ENCODE measurements at places on chromosomes 4 and X.

GRCh38 chrX:40076750-40077575, 20.8 kb downstream of the BCOR start:
- peak; percentile 17 for DNase-seq

- DNase-seq, result no peak
These were observed 15.8 kb upstream of the UBE2K start for GRCh38 chr4:39682138-39682537.

DNA sequence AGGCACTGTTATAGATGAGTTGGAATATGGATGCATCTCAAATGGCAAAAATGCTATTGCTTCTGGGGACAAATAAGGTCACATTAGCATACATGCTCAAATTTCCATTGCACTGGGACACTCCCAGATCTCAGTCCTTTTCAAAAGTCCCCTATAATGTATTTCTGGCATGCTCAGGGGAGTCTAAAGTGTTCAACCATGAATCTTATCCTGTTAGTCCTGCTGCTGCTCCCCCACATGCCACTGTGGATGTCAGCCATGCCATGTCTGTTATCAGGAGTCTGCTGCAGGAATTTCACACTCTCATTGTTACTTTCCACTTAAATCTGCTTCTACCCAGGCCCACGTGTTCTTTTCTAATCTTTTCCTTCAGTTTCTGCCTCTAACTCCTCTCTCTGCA, 1000.6 kb downstream of the CCSER1 start:
- no peak for DNase-seq

- DNase-seq, result no peak
These were observed 139.7 kb downstream of the MAPK10 start for GRCh38 chr4:86220121-86220520.

DNA sequence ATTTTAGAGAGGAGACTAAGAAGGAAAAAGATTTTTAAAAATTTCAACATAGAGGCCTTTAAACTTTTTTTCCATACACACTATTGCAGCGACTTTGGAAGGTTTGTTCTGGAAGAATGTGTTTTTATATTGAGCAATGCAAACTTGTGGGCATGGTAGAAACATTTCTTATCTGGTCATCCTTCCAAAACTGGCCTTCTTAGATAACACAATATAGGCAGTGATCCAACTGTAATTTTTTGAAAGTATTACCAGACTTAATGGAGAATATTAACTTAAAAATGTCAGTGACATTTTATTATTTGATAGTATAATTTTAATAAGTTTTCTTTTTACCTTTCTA, 25.6 kb downstream of the FHDC1 start:
- DNase-seq, result no peak

- peak; percentile 82 for DNase-seq
These were observed 847 bp downstream of the PI4K2B start for GRCh38 chr4:25234390-25235370.

GRCh38 chr4:134700251-134700650, 498.7 kb upstream of the PABPC4L start:
- DNase-seq, result no peak

DNA sequence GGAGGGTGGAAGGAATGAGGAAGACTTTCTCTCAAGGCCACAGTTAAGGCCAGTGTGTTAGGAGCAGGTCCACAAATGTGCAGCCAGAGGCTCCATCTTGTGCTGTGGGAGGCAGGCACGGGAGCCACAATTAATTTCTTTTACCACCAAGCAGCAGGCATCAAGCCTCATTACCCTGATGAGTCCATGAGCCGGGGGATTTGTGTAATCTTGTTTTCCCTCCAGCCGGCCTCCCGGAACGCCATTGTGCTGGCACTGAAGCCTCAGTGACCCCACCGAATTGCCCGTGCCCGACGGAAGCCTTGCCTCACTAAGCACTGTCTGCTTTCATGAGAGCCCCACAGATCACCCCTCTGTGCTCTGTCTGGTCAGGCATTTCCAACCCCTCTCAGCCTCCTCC, 154.7 kb upstream of the STX18 start:
- no peak for DNase-seq

DNA sequence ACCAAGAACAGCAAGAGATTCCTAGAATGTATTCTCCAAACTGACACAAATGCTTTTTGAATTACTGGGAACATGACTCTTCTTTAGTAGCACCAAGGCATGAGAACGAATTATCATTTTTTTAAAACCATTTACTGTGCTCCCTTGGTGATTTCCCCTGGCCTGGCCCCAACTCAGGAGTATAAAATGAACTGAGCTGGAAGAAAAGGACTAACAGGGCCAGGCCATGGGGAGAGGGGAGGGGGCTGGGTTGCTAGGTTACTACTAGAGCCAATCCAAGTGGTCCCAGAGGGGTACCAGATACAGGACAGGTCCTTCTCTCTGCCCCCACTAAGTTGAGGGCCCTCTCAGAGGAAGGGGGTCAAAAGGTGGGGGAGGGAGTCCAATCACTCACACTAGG, 23.1 kb downstream of the SASH3 start:
- DNase-seq, result peak; percentile 23

GRCh38 chr4:14254252-14254651, 626.7 kb upstream of the BOD1L1 start:
- peak; percentile 36 for DNase-seq

DNA sequence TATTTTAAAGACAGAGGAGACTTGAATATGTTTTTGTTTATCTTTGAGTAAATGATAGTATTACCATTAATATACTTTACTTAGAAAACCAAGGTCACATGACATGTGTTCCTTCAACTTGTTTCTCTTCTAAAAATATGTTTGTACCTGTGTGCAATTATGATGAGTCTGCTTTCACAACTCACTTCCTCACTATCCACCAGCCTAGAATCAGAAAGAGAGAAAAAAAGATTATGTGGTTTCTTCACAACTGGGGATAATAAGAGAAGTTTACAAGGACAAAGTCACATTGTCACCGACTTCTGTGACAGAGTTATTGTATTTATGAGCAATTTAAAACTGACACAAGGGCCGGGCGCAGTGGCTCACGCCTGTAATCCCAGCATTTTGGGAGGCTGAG, 1112.1 kb downstream of the RPA4 start:
- no peak for DNase-seq

DNA sequence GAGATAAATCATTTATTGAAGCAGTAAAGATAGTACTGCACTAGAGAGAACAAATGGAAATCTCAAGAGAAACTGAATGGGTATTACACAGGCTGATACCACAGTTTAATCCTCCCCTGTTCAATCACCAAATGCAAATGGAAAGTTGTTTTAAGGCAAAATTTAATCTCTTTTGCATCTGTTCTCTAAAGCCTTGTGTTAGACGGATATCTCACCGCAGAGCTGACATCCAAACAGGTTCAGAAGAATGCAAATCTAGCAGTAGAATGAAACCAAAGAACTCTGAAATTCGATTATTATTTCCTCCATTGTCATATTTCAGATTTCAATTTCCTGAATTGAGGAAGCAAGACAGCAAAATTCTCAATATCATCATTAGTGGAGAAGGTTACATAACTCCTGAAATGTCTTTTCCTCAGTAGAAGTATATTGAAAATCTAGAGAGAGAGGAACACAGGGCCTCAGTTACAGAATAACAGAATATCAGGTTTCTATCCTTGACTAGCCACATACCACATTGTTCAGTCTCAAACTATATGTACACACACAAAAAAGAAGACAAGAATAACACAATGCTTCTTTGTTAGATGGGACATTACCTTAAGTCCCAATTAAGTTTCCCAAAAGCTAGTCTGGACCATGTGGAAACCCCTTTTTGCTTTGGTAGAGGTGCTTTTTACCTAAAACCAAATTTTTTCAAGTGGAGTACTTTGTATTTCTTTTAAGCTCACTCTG, 94.1 kb upstream of the BANK1 start:
- no peak for DNase-seq

DNA sequence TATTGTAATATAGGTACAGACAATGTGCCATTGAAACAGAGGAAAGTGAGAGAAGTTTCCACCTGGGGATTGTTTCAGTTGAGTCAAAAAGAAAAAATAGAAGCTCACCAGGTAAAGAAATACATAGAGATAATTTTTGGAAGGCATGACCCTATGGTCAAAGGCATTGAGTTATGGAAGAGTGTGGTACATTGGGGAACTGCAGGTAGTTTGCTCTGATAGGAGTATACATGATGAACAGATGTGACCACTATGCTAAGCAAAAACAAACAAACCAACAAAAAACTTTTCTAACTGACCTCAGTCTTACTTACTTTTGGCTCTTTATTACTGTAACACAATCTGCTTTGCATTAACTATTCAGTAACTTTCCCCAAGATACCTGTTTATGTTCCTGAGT, 85.9 kb downstream of the UGT8 start:
- no peak for DNase-seq

DNA sequence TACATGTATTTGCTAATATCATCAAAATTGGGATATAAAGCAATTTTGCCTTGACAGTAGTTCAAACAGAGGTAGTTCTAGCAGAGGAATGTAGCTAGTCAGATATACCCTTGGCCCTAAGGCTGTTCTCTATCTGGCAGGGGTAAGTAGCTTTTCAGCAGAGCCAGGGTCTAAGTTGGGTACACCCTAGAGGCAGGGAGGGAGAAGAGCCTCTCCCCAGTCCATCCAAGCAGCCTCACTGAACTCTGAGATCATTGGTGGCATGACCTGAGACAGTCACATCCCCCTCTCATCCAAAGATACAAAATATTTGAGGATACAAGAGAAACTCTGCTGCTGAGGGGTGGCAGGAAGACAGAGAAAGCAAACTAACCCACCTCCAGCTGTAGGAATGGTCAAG, 343.7 kb downstream of the DHX15 start:
- DNase-seq, result no peak

DNA sequence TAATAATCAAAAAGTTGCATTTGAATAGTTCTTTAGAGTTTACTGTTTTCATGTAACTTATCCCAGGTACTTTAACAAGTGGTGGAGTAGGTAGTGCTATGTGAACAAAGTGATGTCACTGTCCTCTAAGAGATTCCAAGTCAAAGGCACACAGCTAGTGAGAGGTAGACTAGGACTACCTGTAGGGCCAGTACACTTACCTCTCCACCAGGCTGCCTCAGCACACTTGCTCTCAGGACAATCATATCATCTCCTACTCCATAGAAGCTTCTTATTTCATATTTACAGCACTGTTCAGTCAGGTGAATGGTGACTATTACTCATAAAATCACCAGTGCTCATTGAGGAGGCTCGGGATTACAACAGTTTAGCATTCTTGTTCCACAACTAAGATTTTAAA, 173.0 kb upstream of the EMCN start:
- no peak for DNase-seq

DNA sequence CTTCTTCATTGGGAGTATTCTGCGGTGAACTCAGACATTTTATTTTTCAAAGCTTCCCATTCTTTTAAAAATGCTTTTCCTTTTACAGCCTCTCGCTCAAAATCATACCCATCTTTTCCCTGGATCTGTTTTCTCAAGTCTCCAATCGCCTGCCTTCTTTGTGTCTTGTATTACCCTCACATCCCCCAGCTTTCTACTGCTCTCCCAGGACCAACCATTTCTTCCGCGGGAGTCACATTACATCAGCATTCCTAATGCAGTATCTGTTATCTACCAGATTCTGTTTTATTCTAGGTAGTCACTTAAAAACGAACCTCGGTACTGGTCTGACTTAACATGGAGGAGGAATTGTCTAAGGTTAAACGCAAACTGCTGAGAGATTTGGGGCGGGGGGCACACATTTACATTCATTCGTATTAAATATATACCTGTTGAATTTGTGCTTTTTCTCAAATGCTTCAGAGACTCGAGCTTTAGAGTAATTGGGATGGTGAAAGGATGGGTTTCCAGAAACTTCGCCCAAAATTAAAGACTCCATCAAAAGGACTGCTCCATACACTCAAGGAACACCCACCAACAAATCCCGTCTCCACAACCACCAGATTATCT, 493 bp upstream of the UCHL1 start:
- DNase-seq, result peak; percentile 53

- peak; percentile 22 for DNase-seq
These were observed 328.8 kb downstream of the ADAM29 start for GRCh38 chr4:175246941-175247340.

DNA sequence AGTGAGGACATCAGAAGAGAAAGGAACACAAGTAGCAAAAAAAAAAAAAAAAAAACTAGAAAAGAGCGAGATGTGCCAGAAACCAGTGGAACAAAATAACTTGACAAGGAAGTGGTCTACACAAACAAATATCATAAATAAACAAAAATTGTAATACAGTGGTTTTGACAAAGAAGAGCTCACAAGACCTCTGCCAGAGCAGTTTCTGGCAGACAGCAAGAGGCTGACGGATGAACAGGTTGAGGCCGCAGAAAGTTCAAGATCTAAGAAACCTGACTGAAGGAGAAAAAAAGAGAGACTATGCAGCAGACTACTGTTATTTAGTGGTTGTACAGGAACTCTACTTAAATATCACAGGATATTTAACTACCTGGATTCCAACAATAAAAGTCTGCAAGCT, 66.2 kb downstream of the MAB21L2 start:
- no peak for DNase-seq

DNA sequence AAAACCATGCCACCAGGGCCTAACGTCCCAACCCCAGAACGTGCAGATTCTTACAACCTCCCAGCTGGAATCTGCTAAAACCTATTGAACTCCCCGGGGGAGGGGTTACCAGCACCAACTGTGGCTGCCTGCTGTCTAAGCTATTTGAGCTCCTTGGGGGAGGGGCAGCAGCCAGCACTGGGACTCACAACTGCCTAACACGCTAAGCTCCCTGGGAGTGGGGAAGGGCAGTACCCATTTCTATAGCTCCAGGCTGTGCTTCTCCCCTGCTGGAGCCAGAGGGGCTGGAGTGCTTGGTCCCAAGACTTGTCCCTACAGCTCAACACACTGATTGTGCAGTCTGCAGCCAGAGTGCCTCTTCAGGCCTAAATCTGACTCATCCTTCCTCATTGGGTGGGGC, 459.8 kb upstream of the FGF16 start:
- no peak for DNase-seq

- DNase-seq, result peak; percentile 82
These were observed at the start of gene SFRP2 for GRCh38 chr4:153788413-153789276. SFRP2 (minus strand) TSS chr4:153789083; CDS start chr4:153788835, 248 bp downstream.

DNA sequence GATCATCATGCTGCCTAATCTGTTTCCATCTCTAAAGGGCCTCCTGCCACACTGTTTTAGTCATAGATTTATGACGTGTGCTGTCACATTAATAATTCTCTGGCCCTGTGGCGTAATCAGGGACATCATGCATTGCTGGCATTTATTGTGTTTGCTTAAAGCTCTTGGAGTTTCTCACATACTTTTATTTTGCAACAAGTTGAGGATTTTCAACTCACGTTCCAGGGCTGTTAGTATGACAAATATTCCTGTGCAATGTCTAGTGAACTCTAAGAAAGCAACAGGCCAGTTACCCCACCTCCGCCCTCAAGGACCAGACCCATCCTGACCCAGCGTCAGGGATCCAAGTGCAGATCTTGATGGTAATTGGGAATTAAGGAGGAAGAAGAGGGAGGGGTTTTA, 7.8 kb upstream of the PIGA start:
- no peak for DNase-seq

GRCh38 chr4:970854-971520, 2.4 kb downstream of the DGKQ start:
- no peak for DNase-seq

- DNase-seq, result no peak
These were observed 43.7 kb upstream of the FAM9C start for GRCh38 chrX:13088156-13088487.

Data from astrocyte of the hippocampus (primary cell).